Melanocyte of skin (primary cell): ENCODE measurements at places on chromosomes 2 and 18. TPM values are rescaled to one million over a fixed set of nuclear protein-coding genes. Genes with fewer than 3 reads are reported as not detected.

Gene YPEL5
- total RNA-seq: 28.6 and 32.5 TPM in 2 replicates

Gene CROCC2
- total RNA-seq: under 0.01 TPM in 1 of 2 replicates, not detected in the other

Gene MOGAT1
- not detected in 2 replicates for total RNA-seq

Gene SOX11
- under 0.01 TPM in 2 replicates for total RNA-seq

Gene MALL
- 2.4 and 4.7 TPM in 2 replicates for total RNA-seq

Gene LRP2
- 0.34 and 0.36 TPM in 2 replicates for total RNA-seq

Gene ST6GAL2
- total RNA-seq: not detected in 2 replicates

Gene REEP1
- total RNA-seq: not detected in 2 replicates

Gene LYPD1
- total RNA-seq: 4.0 and 7.2 TPM in 2 replicates

Gene CXCR2
- not detected in 2 replicates for total RNA-seq

Gene XRCC5
- 314 and 380 TPM in 2 replicates for total RNA-seq

Gene MAPRE3
- 4.0 and 5.2 TPM in 2 replicates for total RNA-seq
